Activated naive CD4-positive, alpha-beta T cell (primary cell): ENCODE measurements at places on chromosomes 2 and 18.

GRCh38 chr2:118300832-118301231 lies 212.6 kb downstream of the INSIG2 start:
- DNase-seq = no peak

DNA sequence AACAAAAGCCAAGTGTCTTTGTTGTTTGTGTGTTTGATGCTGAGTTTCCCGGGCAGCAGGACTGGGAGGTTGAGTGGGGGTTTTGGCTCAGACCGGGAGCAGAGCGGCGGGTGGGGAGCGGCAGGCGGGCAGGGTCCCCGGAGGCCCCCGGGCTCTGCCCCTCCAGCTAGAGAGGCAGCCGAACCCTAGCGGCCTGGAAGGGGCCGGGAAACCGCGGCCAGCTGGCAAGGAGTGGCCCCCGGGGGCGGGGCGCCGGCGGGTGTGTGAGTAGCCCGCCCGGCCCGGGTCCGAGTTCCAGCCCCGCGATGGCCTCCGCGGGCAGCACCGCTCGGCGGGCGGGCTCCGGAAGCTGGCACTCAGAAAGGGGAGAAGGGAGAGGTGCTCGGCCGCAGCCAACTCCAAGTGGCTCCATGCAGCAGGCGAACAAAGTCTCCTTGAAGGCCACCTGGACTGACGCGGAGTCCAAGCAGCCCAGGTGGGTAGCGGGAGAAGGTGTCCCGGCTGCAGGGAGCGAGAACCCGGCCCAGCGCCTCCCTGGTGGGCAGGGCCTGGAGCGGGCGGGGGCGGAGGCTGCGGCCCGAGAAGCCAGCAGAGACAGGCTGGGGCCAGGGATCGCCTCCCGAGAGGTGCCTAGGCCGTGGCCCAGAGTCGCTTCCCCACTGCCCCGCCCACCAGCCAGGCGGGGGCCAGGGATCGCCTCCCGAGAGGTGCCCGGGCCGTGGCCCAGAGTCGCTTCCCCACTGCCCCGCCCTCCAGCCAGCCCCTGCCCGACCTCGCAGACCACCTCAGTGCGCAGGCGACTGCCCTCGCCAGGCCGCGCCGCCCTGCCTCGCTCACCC lies at the start of gene ANKRD53:
TSS of gene ANKRD53 (plus strand) at position 290 of the 839 bp plus-strand sequence. CDS start at position 306, 16 bp downstream.
- no peak for DNase-seq

DNA sequence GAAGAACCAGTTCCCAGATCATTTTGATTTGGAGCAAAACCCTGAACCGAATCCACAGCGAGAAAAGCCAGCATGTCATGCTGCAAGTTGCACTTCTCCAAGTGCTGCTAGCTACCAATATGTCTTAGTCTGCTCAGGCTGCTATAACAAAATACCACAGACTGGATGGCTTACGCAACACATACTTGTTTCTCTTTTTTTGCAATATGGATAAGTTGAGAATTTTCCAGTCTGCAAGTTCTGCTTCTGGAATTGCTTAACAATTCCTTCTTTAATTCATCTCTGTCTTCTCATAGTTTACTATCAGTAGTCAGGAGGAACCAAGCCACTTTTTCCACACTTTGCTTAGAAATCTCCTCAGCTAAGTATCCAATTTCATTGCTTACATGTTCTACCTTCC lies 105.9 kb upstream of the RBBP8 start:
- no peak for DNase-seq

DNA sequence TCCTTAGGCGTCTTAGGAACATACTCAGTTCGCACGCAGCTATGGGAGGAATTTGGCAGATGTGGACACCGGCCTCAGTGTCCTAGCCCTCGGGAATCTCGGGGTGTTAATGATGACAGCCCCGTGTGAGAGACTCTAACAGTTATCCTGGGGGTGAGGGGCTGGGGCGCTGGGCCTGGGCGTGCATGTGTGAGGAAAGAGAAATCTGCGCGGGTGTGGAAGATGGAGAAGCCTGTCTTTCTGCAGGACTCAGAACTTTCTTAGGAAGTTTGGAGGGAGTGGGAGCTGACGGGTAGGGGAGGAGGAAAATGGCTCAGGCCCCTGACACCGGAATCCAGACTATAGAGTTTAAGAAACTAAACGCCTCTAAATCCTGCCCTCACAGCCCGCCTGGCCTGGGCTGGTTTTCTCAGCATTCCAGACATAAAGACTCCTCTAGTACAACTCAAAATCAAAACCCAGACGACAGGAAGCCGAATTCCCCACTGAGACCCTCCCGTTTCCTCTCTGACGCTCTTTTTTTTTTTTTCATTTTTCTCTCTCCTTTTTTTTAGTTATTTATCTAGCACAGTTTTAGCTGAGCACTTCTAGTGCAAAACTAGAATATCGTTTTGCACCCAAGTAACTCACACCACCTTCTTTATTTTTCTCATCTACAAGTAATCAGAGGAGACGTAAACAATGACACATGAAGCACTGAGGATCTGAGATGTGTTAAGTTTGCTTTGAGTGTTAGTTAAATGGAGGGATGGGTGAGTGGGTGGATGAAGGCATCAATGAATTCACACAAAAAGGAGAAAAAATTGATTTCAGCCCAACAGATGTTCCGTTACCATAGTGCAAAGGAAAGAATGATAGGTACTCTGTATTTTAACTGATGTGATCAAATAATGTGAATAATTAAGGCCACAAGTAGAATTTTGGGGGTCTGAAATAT lies 1.2 kb upstream of the HAAO start:
- no peak for DNase-seq

- no peak for DNase-seq
Observed at GRCh38 chr2:207241198-207241597, 75.5 kb upstream of the KLF7 start.

- no peak for DNase-seq
Observed at GRCh38 chr2:141728886-141729285, 401.9 kb downstream of the LRP1B start.

DNA sequence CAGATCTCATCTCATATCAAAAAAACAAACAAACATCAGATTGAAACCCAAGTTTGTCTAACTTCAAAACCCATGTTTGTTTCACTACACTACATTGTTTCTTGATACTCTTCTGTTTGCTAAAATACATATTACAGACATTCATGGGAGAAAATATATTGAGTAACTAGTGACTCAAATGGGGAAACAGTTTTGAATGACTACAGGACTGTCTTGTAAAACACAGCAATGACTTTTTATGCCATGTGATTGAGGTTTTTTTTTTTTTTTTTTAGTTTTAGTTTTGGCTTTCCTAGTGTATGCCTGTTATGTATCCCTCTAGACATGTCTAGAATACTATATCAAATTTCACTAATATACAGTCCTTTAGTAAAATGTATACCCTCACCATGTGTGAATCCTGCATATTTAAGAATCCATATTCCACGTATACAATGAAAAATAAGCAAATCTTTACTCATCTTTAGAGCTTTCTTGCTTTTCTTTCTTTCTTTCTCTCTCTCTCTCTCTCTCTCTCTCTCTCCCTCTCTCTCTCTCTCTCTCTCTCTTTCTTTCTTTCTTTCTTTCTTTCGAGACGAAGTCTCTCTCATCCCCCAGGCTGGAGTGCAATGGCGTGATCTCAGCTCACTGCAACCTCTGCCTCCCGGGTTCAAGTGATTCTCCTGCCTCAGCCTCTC lies 46.6 kb upstream of the SERTAD2 start:
- no peak for DNase-seq

GRCh38 chr2:219642069-219642454 lies 14.6 kb downstream of the SLC4A3 start:
- no peak for DNase-seq

DNA sequence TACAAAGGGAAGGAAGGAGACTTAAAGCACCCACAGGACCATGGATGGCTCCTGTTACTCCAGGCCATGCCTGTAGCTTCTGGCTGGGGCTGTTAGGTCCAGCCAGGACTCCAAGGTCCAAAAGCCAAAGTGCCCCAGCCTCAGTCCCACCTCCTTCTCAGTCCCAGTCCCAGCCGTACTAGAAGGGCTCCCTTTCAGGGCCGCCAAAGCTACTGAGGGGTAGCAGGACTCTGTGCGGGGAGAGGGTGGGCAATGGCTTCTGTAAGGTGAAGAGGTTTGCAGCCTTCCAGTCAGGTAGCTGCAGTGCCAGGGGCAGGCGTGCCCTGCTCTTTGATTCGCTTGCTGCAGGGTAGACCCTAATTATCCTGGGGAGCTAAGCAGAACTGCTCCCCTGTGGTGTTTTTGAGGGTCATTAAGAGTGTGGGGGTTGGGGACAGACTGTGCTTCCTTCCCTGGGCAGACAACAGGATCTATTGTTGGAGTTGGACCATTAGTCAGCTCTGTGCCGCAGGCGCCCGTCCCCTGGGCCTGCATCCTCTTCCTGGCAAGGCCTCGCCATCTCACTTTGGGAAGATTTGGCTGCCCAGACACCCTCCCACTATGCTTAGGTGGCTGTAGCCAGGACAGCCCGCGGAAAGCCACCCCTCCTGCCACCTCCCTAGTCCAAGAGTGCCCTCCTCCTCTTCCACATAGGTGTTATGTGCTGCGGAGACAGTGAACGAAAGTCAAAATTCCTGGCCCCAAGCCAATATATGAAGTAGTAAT lies 118.8 kb downstream of the ZBTB7C start:
- DNase-seq = no peak

- DNase-seq = no peak
Observed at GRCh38 chr18:27954226-27954625, 222.7 kb downstream of the CDH2 start.

DNA sequence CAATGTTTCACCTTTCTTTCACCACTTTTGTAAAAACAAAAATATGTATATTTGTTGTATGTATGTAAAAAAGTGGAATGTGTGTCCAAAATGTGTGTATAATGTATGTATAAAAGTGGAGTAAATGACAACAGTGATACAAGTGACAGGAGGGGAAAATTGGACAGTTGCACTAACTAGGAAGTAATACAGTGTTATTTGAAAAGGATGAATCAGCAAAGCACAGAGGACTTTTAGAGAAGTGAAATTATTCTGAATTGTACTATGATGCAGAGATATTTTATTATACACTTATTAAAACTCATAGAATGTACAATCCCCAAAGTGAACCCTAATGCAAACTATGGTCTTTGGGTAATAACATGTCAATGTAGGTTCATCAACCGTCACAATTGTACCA lies 331.3 kb upstream of the CNTNAP5 start:
- no peak for DNase-seq

DNA sequence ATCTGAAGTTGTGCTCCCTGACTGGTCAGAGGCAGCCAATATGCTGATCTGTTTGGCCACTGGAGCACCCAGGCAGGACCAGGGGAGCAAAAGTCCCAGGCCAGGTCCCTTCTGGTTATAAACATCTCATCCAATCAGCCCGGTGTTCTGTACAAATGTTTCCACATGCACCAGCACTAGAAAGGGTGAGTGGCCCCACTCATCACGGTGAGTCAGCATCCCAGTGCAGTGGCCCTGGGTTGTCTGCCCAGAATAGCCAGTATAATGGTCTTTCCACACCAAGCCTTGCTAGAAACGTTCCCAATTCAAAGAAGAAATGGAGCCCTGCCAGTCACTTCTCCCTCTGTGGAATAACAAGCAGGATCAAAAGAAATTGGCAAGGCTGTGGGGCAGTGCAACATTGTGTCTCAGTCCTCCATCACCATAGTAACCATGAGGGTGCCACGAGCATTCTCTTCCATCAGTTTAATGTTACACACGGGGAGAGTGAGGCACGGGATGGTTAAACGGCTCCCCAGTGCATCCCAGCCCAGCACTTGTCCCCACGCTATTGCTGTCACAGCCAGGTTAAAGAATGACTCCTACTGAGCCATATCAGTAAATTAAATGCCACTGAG lies 174.9 kb downstream of the SEPTIN10 start:
- no peak for DNase-seq

- no peak for DNase-seq
Observed at GRCh38 chr18:77376043-77376732, 126.5 kb downstream of the GALR1 start.

DNA sequence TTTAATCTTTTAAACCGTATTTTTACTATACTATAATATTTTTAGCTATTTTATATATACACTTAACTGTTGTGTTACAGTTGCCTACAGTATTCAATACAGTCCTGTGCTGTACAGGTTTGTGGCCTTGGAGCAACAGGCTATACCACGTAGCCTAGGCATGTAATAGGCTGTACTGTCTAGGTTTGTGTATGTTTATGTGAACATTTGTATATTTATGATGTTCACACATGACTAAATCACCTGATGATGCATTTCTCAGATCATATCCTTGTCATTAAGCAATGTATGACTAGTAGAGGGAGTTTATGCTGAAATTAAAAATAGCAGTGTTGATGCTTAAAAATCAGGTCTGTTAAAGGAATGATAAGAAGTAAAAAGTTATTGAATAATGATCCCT lies 92.3 kb upstream of the RANBP2 start:
- no peak for DNase-seq

DNA sequence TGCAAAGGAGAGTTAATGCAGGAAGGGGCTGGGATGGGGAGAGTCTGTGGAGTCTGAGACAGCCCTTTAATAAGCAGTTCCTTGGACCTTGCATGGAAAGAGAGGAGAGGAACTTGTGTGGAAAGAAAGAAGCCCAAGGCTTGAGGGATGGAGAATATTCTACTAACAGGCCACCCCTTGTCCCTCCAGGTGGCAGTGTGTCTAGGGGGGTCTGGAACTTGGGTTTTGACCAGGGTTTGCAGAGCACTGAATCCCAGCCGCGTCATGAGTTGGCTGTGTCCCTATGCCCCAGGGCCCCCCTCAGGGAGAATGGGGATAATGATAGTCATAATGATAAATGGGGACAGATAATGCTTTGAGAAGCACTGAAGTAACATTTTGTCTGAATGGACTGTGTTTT lies 15.0 kb downstream of the TCF7L1 start:
- DNase-seq = no peak

- DNase-seq = peak; percentile 51
Observed at GRCh38 chr2:37156071-37156856, 516 bp downstream of the EIF2AK2 start.

GRCh38 chr2:100527440-100528015 lies 35.3 kb upstream of the PDCL3 start:
- DNase-seq = no peak

DNA sequence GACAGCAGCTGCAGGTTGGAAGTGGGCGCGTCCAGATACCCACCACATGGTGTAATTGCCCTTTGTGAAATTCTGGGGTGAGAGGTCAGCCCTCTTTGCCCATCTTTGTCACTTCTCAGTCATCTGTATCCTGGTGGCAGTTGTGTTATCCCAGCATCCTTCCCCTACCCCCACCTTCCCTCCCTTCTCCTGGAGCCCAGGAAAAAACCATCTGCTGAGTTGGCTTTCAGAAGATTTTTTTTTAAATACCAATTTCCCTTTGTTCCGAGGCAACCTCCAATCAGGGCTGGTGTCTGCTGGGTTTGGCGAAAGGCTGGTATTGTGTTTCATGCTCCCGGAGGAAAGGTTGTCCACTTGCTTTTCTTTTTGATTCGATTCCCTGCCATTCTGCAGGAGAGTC lies 35.2 kb downstream of the SETBP1 start:
- no peak for DNase-seq

GRCh38 chr2:211837706-211838105 lies 700.9 kb downstream of the ERBB4 start:
- DNase-seq = no peak

- no peak for DNase-seq
Observed at GRCh38 chr2:196702641-196703040, 63.1 kb downstream of the CCDC150 start.

DNA sequence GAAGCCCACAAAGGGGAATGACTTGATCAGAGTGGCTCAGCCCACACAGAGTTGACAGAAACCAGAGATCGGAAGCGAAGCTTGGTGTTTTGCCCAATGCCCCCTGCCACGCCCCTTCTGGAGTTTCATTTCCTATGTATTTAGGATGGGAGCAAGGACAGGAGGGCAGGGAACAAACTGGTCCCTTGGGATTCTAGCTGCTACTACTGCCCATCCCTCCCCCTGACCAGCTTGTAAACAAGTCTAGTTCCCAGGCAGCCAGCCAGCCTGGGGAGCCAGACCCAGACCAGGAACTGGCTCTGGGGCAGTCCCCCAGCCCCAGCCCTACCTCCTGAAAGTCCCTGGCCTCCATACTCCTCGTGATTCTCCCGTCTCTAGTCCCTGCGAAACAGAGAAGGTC lies 8.3 kb downstream of the WNT6 start:
- DNase-seq = no peak
